ENCODE measurements at places on chromosomes 1 and 21.

DNA sequence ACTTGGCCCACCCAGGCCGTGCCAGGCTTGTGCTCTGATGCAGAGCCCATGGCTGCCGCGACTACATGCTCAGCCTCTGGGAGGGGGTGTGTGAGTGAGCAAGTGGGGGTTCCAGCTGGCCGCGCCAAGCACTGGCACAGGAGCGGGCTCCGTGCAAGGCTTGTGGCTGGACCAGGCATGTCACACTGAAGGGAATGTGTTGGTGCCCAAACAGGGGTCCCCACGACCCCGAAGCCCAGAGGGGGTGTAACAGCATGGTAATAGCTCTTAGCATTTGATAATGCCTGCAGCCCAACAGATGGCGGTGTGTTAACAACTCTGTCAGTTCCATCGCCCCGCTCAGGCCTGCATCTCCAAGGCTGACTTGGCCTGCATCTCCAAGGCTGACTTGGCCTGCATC lies 38.3 kb upstream of the CD46 start:
- no peak for DNase-seq

- DNase-seq, result no peak
Measured at GRCh38 chr1:204846546-204846945, 24.1 kb upstream of the NFASC start.

- DNase-seq, result no peak
Measured at GRCh38 chr1:90558126-90558525, 159.0 kb downstream of the BARHL2 start.

- DNase-seq, result peak; percentile 78
Measured at GRCh38 chr1:9289090-9289534, 3.6 kb upstream of the SPSB1 start.

DNA sequence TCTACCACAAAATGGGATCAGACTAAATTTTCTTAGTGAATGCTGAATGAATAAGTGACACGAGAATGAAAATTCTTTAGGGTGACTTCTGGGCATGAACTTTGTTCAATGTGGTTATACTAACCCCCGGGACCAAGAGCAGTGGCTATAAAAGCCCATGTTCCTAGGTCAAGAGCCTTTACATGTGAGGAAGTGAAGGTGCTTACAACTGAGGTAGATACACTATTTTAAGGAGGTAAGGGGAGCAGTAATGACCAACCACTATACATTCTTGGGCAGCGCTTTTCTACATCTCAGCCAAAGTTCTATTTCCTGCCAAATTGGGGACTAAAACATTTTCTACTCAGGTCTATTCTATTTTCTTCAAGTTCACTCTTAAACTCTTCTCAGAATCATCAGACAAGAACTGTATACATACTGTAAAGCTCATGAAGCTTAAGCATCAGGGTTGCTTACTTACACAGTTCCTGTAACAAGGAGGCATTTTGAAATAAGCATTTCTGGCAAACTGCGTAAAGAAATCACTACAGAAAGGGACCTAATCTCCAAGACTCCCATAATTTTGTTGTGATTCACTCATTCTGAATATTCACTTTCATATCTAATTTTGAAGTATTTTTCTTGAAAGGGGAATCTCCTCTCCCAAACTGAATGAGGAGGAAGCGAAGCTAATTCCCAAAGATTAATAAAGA lies 8.5 kb upstream of the ARHGAP29 start:
- DNase-seq, result no peak

GRCh38 chr1:199725002-199725565 lies 302.4 kb upstream of the NR5A2 start:
- DNase-seq, result peak; percentile 51

DNA sequence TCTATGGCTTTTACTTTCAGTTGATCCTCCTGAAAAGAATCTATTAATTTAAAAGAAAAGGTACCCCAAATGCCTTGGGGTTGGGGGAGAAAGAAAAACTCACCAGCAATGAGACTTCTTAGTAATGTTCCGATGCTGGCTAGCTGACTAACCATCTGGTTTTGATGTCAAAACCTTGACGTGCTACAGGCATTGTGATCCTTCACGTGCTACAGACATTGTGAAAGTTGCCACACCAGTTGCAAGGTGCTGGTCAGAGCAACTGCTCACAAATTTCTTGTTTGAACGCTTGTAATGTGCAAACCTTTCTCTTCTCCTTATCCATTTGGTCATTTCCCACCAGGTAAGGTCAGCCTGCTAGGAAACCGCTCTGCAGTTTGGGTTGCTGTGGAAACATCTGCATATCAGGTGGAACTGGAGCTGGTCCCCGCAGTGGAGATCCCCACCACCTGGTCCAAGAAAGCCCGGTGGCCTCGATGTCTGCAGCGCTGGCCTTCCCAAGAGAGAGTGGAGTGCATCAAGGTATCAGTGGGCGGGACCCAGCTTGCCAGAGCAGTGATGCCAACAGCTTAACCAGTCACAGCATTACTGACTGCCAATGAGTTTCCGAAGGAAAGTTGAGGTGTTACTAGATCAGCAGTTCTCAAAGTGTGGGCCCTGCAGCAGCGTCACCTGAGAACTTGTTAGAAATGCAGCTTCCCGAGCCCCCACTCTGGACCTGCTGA lies 16.1 kb downstream of the MAB21L3 start:
- DNase-seq, result no peak

DNA sequence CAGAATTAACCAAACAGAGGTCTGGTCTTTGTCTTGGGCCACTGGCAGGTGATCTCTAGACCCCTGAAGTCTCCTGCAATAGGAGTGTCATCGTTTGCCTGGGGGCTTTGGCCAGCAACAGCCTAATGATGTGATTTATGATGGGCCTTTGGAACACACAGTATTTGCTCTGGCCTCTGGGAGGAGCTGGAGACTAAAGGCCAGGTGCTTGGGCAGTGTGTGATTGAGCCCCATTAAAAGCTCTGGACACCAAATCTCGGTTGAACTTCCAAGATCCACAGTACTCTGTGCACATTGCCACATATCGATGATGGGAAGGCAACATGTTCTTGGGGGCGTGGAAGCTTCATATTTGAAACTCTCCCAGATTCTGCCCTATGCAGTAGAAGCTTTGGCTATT lies 32.0 kb upstream of the TLR5 start:
- no peak for DNase-seq

- DNase-seq, result peak; percentile 62
Measured at GRCh38 chr1:230381049-230381467, 45.1 kb downstream of the PGBD5 start.

DNA sequence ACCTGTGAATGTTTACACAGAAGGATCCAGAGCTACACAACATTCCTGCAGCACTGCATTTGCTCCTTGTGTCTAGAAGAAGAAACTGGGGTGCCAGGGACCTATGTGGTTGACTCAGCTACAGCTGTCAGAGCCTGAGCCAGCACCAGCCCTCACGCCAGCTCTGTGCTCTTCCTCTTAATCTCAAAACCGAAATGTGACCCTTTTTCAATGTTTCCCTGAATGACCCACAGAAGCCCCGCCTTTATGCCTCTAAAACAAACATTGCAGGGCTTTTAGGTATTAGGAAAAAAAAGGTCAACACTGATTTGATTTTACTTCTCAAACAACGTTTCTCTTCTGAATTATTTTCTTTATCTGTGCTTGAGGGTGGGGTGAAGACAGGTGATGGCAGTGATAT lies 260.5 kb downstream of the DYRK1A start:
- DNase-seq, result no peak

GRCh38 chr1:239829535-239829934 lies 262.1 kb upstream of the FMN2 start:
- DNase-seq, result no peak

DNA sequence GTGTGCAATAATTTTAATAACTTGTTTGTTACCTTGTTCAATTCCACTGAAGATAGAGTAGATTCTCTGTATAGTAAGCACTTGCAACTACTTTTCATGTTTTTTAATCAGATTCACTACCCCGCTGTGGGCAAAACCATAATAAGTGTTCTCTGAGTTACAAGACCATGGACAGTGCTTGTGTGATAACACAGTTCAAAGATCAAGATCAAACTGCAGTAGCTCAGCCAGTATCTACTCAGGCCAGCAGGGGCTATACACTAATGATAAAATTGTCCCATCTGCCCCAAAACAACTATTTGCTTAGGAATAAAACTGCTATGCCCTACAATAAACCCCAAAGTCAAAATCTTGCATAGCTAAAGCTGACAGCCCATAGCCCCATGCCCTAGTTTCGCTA lies 129.6 kb downstream of the LRRC7 start:
- no peak for DNase-seq

DNA sequence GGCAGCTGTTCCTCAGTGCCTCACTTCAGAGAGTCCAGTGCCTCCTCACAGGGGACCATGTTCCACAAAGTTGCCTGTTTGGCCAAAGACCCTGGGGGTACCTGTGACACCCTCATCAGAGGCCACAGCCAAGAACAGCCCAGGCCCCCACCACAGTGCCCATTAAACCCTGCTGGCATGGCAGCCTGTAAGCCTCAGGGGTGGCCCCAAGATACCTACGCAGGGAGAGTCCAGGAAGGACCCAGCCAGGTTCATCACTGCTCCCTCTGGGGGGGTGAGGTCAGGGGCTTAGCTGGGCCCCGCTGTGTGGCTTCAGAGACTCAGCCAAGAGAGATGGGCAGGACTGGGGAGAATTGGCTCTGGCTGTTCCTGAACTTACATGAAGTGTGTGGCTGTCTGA lies 19.1 kb upstream of the PRDM16 start:
- DNase-seq, result no peak

GRCh38 chr1:66998972-66999371 lies 55.0 kb downstream of the SLC35D1 start:
- DNase-seq, result no peak

- peak; percentile 77 for DNase-seq
Measured at GRCh38 chr1:160519642-160520435, 3.2 kb downstream of the SLAMF6 start.

- no peak for DNase-seq
Measured at GRCh38 chr1:207862241-207862787, 48.6 kb downstream of the CD34 start.

- peak; percentile 66 for DNase-seq
Measured at GRCh38 chr1:204102739-204103430, 30.0 kb downstream of the SOX13 start.

DNA sequence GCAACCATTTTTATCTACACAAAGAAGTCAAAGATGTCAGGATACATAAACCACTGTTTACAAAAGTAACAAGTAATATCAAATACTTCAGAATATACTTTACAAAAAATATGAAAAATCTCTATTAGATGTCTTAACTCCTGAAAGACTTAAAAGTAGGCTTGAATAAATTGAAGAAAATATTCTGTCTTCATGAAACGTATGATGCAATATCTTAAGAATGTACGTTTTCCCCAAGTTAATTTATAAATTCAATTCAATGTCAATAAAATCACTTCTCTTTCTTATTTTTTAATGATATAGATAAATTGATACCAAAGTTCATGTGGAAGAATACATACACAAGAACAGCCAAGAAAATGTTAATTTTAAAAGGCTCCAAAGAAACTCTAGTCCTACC lies 6.0 kb downstream of the KRTAP19-7 start:
- no peak for DNase-seq

- no peak for DNase-seq
Measured at GRCh38 chr1:43688109-43688387, 19.3 kb upstream of the ST3GAL3 start.

- DNase-seq, result no peak
Measured at GRCh38 chr1:65422241-65423203, 2.1 kb downstream of the LEPR start.

GRCh38 chr1:205749234-205750137 lies 496 bp downstream of the NUCKS1 start:
- DNase-seq, result peak; percentile 98

DNA sequence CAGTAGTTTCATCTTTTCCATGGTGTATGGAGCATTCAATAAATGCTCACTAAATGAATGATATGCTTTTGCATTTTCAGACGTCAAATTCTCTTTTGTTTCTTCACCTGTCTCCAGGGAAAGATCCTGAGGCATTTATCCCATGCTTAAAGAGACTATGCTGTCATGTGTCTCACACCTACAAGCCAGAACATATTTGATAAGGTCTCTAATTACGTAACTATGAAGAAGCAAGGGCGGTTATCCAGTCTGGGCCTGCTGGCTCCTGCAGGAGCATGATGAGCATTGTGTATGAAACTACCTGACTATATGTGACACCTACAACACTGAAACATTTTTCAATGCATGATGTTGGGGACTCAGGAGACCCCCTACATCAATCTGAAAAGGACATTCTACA lies 51.8 kb downstream of the FBXO42 start:
- DNase-seq, result no peak

GRCh38 chr1:61101536-61101935 lies 19.2 kb downstream of the NFIA start:
- DNase-seq, result no peak

GRCh38 chr1:55534565-55535121 lies 319.5 kb upstream of the USP24 start:
- DNase-seq, result no peak

DNA sequence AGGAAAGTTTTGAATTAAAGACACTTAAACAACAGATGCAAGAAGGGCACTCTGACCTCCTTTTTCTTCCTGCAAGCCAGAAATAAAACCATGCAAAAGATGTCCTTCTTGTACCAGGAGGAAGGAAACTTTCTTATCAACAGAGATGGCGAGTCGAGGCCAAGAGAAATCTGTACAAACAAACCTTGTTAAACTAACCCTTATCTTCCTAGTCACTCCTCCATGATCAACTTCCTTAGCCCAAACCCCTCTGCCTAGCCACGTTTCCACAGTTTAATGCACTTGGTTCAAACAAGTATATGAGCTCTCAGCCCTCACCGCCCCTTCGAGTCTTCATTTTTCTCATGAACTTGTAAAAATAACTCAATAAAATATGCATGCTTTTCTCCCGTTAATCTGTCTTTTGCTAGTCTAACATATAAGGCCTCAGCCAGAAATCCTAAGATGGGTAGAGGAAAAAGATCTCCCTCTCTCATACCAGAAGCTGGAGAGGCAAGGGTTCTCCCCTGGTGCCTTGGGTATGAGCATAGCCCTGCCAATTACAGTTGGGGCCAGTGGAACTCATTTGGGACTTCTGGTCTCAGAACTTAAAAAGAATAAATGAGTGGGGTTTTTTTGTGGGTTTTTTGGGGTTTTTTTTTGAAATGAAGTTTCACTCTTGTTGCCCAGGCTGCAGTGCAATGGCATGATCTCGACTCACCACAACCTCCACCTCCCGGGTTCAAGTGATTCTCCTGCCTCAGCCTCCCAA lies 141.7 kb upstream of the SOD1 start:
- no peak for DNase-seq

GRCh38 chr21:41459884-41460534 lies 34.0 kb downstream of the MX1 start:
- no peak for DNase-seq
